ENCODE measurements at places on chromosomes 3 and 15.

DNA sequence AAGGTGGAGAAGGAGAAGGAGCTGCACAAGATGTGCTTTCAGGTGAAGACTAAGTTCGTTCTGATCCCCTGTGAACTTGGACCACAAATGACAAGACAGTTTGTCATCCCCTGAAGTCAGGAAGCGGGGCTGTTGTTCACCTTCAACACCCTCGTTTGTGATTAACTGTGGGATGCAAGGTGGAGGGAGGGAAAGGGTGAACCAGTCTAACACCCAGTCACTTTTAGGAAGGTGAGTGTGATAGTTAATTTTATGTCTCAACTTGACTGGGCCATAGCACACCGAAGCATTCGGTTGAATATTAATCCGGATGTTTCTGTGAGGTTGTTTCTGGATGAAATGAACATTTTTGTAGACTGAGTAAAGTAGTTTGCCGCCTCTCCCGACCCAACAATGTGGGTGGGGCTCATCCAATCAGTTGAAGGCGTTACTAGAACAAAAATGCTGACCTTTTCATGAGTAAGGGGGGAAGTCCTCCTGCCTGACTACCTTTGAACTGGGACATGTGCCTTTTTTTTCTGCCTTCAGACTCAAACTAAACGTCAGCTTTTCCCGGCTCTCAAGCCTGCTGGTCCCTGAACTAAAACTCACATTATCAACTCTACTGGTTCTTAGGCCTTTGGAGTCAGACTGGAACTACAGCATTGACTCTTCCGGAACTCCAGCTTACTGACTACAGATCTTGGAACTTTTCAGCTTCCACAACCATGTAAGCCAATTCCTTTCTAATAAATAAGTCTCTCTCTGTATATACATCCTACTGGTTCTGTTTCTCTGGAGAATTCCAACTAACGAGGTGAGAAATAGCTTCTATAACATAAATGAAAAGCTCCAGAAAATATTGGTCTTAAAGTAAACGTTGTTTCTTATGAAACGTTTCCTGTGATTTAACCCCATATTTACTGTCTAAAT lies 264.0 kb upstream of the SLITRK3 start:
- DNase-seq: no peak

DNA sequence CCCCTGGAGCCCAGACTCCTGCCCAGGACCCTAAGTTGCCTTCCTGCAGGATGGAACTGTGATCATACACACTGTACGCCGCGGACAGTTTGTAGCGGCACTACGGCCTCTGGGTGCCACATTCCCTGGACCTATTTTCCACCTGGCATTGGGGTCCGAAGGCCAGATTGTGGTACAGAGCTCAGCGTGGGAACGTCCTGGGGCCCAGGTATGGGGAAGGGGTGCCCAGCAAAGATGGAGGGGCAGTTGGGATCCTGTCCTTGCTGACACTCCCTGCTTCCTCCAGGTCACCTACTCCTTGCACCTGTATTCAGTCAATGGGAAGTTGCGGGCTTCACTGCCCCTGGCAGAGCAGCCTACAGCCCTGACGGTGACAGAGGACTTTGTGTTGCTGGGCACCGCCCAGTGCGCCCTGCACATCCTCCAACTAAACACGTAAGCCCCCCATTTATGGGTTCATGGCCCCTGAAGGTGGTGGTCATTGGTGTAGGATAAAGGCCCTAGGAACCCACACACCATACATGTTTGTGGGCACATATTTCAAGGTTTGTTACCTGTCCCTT lies 28.8 kb downstream of the NBEAL2 start:
- DNase-seq: no peak

GRCh38 chr3:71252466-71252865 lies 331.1 kb downstream of the FOXP1 start:
- no peak for DNase-seq

DNA sequence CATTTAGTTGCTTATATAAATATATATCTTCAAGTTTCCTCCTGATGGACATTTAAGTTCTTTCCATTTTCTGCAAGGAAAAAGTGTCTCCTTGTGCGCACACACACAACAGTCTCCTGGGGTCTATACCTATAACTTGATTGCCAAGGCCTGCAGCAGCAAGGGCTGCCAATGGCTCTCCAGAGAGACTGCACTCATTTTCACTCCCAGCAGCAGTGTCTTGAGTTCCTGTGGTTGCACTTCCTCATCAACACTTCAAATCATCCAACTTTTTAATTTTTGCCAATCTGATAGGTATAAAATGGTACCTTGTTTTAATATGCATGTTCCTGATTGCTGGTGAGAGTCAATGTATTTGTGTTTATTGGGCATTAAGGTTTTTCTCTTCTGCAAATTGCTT lies 23.1 kb downstream of the TNFAIP8L3 start:
- no peak for DNase-seq

DNA sequence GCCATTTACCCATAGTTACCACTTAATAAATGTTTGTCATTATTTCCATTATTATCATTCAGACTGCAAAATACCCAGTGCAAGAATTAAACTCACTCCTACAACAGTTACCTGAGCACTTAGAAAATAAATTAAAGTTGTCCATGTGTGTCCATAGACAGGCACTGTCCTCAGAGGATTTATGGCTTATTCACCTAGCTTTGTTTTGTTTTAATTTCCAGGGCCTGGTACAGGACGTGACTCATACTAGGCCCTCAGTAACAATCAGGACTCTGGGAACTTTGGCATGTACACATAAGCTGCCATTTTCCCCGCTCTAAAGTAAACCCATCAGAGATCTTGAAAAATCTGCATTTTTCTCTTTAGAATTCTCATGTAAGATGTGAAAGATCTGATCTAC lies 458.5 kb upstream of the ARRDC4 start:
- no peak for DNase-seq

- DNase-seq: no peak
Observed at GRCh38 chr3:43736558-43737440, 46.1 kb downstream of the ABHD5 start.

DNA sequence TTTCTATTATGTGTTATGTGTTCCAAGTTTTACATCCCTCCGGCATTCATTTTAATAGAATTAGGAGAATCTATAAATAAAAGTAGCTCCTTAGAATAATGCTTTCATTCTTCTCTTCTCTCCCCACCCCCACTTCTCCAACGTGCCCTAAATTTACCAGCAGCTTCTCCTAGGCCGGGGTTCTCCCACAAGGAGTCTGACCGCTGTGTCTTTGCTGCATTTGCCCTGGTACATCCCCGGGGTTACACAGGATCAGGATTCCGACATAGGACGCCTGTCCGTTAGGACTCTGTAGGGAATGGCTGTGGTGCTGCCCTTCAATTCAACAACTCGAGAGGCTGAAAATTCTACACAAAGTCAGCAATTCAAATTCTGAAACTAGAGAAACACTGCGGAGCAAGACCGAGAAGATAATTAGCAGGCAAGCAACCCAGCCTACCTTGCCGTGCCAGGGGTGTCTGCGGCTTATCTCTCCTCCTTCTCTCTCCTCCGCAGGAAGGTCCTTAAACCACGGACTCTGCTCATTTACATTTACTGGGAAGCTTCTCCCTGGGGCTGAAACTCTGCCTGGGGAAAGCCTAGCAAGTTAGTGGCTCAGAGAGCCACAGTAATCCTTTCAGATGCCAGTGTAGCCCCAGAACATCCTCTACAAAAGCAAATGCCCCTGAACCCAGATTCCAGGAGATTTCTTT lies 18.8 kb downstream of the PCSK6 start:
- DNase-seq: no peak

Data from suppressor macrophage treated with lipopolysaccharide for 1 hour (primary cell).